NCI-H1417 (cell line): ENCODE measurements at places on chromosomes 3 and 15.

GRCh38 chr15:88704791-88705768 lies 66.3 kb downstream of the ISG20 start:
- DNase-seq: peak; percentile 65

GRCh38 chr3:65953881-65954733 lies 84.6 kb downstream of the MAGI1 start:
- no peak for DNase-seq

DNA sequence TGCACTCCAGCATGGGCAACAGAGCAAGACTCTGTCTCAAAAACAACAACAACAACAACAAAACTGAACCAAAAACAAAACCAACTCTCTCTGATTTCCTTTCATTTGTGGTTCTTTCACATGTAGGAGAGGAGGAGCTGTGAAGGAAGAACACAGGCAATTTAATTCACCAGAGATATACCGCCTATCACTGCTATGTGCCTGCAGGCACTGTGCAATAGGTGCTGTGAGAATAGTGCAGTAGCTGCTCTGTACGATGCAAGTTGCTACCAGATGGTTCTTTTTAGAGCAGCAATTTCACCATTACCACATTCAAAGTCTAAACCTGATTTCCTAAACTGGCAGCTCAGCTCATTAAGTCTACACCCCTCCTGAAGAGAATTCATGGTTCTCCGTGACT lies 11.3 kb upstream of the PROK2 start:
- DNase-seq: no peak

GRCh38 chr3:156509189-156510174 lies 45.4 kb downstream of the SSR3 start:
- DNase-seq: peak; percentile 62

- DNase-seq: no peak
These were observed 211.9 kb upstream of the MRPL3 start for GRCh38 chr3:131714585-131715220.

- DNase-seq: no peak
These were observed 34.3 kb upstream of the ZBTB38 start for GRCh38 chr3:141333836-141334626.

DNA sequence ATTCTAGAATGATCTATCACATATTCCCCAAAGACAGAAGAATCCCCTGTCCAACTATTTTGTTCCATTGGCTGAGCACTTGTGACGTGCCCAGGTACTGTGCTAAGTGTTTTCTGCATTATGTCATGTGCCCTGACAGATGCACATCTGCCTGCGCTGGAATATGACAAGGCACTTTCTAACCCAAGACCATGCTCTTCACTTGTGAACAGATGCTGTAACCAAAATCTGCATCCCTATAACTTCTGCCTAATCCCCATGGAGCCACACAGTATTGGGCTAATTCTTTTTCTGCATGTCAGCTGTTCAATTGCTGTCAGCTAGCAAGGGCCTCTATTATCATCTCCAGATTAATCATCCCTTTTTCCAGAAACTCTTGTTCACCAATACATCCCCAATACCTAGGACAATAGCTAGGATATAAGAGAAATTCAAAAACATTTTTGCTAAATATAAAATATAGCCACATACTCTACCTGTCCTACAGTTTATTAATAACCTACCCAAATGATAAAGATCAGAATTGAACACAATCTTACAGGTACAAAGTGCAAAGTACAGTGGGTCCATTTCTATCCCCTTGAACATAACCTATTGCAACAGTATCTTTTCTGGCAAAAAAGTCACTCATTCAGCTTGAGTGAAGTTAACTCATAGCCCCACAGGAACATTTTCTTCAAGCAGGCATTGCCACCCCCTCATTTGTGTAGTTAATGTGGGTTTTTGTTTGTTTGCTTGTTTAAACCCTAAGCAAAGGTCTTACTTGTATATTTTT lies 109.4 kb upstream of the LRRN1 start:
- no peak for DNase-seq

GRCh38 chr3:169510693-169511010 lies 152.9 kb downstream of the MECOM start:
- DNase-seq: peak; percentile 35

- no peak for DNase-seq
These were observed 659.4 kb upstream of the NAALADL2 start for GRCh38 chr3:174199696-174200095.

- no peak for DNase-seq
These were observed 10.7 kb downstream of the H1-8 start for GRCh38 chr3:129553719-129554118.

DNA sequence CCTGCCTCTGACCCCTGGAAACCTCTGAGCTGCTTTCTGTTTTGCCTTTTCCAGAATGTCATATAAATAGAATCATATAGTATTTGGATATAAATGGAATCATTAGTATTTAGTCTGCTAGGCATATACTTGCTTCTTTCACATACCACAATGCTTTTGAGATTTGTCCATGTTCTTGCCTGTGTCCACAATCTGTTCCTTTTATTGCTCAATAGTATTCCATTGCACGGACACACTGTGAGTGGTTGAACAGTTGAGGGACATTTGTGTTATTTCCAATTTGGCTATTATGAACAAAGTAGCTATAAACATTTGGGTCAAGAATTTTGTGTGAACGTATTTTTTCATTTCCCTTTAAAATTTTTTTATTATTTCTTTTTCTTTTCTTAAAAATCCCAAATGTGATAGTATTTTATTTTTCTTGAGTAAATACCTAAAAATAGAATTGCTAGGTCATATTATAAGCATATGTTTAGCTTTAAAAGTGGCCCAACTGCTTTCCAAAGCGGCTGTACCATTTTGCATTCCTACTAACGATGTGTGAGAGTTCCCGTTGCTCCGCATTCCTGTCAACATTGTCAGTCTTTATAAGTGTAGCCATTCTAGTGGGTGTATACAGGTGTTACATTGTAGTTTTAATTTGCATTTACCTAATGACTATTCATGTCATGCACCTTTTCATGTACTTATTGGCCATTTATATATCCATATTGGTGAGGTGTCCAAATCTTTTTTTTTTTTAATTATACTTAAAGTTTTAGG lies 26.5 kb downstream of the WDR53 start:
- DNase-seq: no peak

GRCh38 chr3:152466784-152467183 lies 198.1 kb downstream of the MBNL1 start:
- no peak for DNase-seq

DNA sequence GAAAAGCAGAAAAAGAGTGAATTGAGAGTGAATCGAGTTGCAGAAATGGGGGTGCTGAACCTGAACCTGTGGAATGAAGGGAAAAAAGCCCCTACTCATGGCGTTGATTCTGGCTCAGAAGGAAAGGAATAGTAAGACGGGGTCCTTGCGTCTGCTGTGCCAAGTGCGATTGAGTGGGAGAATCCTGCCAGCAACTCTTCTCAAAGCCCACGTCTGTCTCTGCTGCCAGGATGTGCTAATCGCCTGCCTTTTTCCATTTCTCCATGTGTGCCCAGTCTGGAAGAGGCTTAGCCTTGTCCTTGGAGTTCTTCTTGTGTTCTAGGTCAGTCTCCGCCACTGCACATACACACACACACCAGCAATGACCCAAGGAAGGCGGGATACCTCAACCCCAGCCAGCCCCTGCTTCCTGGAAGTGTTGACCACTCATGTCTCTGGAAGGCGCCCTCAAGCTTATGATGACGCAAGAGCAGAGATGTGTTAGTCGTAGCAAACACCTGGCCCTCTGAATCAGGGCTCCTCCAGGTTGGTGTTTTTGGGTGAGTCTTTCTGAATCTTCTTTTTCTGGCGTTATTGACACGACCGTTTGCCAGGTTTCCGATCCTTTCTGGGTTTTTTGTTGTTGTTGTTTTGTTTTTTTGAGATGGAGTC lies 262.4 kb upstream of the PROK2 start:
- DNase-seq: no peak

DNA sequence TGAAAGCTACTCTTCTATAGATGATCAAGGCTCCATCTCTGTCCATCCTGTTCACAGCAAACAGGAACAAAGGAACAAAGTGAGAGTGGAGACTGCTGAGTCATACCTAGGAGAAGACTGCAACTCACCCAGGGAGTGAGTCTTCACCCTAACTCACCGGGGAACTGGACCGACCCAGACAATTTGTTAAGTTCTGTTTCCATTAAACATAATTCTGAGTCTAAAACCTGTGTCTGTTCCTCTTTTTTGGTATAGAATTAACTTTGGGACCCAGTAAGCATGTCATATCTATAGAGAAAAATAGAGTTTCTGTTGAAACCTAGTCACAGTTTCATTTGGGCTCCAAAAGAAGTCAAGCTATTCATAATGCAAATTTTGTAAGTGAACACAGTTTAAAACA lies 21.6 kb downstream of the CCDC80 start:
- DNase-seq: no peak

DNA sequence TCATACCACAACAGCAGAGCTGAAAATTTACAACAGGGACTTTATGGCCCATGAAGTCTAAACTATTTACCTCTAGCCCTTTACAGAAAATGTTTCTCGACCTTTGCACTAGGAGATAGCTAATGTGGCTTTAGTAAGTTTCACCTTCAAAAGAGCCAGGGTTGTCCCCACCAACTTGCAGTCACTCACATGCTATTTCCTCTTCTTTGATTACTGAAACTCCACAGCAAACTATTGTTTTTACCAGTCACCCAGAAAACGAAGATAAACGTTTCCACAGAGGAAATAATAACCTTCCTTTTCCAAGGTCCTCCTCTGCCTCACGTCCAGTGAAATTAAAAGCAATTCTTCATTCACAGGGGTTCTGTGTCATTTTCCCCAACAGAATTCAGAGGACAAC lies 48.2 kb downstream of the WWTR1 start:
- no peak for DNase-seq

- no peak for DNase-seq
These were observed 131.6 kb downstream of the CHCHD6 start for GRCh38 chr3:126835472-126836219.

DNA sequence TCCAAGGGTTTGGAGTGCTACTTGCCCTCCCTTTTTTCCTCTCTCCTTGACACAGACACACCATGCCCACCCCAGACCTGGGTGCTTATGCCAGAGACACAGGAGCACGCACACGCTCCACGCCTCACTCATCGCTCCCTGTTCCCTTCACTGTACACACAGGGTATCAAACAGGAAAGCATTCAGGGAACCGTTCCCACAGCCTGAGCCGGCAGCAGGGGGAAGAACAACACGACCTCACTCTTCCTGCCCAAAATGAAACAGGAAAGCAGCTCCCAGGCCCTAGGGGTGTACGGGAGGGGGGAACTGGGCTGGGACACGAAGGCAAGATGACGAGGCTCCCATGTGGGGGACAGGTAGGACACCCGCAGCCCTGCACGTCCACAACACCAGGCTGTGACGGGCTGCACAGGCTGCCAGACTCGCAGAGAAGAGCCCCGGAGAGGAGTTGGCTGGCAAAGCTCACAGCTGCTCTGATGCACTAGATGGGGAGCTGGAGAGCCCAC lies 11.2 kb downstream of the DLL4 start:
- DNase-seq: no peak

GRCh38 chr3:56207922-56208321 lies 260.3 kb downstream of the ERC2 start:
- no peak for DNase-seq

DNA sequence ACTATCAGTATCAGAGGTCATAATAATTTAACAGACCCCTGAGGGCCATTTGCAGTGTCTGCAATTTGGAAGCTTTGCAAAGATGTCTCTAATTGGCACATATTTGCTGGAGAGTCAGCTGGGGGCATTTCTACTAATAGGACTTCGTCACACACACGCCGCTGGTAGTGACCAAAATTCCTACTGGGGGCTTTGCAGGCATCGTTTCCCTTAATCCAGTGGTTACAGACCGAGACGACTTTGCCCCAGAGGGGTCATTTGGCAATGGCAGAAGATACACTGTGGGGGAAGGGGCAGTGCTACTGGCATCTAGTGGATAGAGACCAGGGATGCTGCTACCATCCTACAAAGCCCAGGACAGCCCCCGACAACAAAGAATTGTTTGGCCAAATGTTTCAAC lies 151.0 kb upstream of the LRTM1 start:
- no peak for DNase-seq

GRCh38 chr3:115470254-115470653 lies 153.1 kb upstream of the GAP43 start:
- DNase-seq: no peak

DNA sequence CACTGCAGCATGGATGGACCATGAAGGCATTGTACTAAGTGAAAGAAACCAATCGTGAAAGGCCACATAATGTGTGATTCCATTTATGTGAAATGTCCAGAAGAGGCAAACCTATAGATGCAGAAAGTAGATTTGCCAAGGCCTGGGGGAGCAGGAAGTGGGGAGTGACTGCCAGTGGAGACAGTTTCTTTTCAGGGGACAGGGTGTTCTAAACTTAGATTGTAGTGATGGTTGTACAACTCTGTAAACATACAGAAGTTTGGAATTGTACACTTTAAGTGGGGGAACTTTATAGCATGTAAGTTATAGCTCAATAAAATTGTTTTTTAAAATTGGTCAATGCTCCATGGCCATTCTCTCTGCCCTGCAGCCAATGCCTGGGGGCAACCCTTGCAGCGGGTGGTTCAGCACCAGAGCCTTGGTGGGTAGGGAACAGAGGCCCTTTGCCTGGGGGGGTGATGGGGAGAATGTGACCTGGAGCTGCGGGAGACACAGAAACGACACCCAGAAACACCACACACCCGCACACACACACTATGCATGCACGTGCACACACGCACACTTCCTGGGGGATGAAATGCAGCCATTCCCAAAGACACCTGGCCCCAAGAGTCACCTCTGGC lies 43.1 kb downstream of the DNAJB8 start:
- no peak for DNase-seq

DNA sequence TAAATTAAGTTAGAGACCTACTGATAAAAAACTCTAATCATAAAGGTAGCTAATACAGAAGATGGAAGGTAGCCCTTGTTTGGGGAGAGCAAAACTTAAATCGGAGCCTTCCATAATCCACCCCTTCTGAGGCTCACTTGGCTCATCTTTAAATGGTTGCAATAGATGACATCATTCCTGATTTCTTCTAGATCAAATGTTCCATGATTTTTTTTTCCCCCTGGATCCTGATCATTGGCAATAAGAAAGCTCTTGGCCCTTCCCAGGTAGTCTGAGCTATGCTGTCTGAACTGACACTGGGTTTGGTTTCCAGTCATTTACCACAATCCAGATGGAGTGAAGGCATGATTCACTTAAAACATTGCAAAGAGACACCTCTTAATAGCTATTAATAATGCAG lies 92.5 kb downstream of the PIK3R4 start:
- no peak for DNase-seq

DNA sequence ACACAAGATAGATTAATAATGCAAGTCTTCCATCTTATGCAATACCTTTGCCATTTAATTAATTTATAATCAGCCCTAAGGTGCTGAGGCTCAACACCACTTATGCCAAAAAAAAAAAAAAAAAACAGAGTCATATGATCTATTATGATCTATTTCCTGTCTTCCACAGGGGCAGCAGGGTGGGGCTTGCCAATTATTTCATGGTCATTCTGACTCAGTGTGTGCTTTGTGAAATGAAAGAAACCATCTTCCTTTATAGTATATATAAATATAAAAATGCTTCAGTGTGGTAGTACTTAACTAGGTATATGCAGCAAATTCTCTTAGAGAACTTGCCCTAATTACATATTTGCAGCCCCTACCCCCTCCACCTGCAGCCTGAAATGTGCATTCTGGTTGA lies 7.2 kb upstream of the RARB start:
- no peak for DNase-seq

GRCh38 chr3:63705092-63705645 lies 52.7 kb downstream of the SNTN start:
- DNase-seq: no peak
